ENCODE measurements at places on chromosomes 6 and 20. TPM values are rescaled to one million over a fixed set of nuclear protein-coding genes. Genes with fewer than 3 reads are reported as not detected.
A peak's percentile ranks its signal among the peaks of the same experiment; 100 is the strongest.

DNA sequence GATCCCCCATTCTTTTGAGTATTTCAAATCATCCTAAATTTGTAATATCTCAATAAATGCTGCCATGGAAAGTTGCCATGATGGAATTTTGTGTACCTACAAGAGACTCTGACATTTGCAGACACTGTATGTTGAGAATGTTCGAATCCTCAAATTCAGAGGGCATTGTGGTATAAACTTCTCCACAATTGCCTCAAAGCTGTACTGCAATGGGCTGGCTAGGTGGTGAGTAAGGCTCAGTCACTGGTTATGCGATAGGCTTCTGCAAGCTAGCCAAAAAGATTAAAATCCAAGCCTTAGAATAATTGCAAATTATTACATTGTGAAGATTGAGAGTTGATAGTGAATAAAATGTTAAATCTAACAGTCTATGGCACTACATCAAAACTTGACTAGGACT is 130.2 kb upstream of the CEP162 start:
- no peak for DNase-seq
- no peak overlapping the region for H3K4me3 ChIP-seq
- no peak overlapping the region for H3K27ac ChIP-seq
- H3K4me1 ChIP-seq: no peaks in the 10 kb centered on the region
- no peaks in the 10 kb centered on the region for H3K36me3 ChIP-seq
- no peaks in the 10 kb centered on the region for H3K27me3 ChIP-seq

The BNIP5 gene
- polyA plus RNA-seq: 2.4 TPM

The SAPCD1 gene
- polyA plus RNA-seq: 5.4 TPM

The NRSN1 gene
- polyA plus RNA-seq: 0.68 TPM

The TRIM10 gene
- polyA plus RNA-seq: not detected

The BHLHE23 gene
- not detected for polyA plus RNA-seq

DNA sequence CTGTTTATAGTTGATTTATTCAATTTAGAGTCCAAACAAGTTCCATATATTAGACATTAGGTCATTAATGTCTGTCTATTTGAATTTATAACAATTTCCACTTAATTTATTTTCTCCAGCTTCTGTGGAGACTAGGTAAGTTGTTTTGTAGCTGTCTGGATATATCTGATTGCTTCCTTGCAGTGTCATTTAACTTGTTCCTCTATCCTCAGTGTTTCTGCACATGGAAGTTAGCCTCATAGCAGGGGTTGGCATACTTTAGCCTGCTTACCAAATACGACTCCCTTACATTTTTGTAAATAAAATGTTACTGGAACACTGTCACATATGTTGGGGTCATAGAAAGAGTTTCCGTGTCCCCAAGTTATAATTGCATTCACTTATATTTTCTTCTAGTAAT is 216.1 kb downstream of the ESR1 start:
- H3K36me3 ChIP-seq: no peaks in the 10 kb centered on the region
- H3K27ac ChIP-seq: no peak overlapping the region
- DNase-seq: no peak
- H3K27me3 ChIP-seq: no peaks in the 10 kb centered on the region
- H3K4me3 ChIP-seq: no peak overlapping the region

GRCh38 chr6:87847830-87848210 is 145.8 kb upstream of the AKIRIN2 start:
- no peaks in the 10 kb centered on the region for H3K4me1 ChIP-seq
- DNase-seq: no peak
- no peaks in the 10 kb centered on the region for H3K27me3 ChIP-seq
- H3K4me3 ChIP-seq: no peak overlapping the region
- no peaks in the 10 kb centered on the region for H3K36me3 ChIP-seq

GRCh38 chr6:90940812-90941481 is 354.1 kb upstream of the MAP3K7 start:
- DNase-seq: no peak
- H3K4me1 ChIP-seq: no peaks in the 10 kb centered on the region
- no peaks in the 10 kb centered on the region for H3K36me3 ChIP-seq
- no peak overlapping the region for H3K27ac ChIP-seq
- H3K4me3 ChIP-seq: no peak overlapping the region
- no peaks in the 10 kb centered on the region for H3K27me3 ChIP-seq

- peaks cover 4% of the 10 kb centered on the region for H3K36me3 ChIP-seq
- no peaks in the 10 kb centered on the region for H3K4me1 ChIP-seq
These were observed 32.5 kb downstream of the SDHAF4 start for GRCh38 chr6:70599187-70599586.

- no peak overlapping the region for H3K27ac ChIP-seq
- H3K27me3 ChIP-seq: no peaks in the 10 kb centered on the region
- H3K4me1 ChIP-seq: no peaks in the 10 kb centered on the region
- H3K36me3 ChIP-seq: no peaks in the 10 kb centered on the region
These were observed 450.7 kb upstream of the OPRM1 start for GRCh38 chr6:153588330-153588729.

GRCh38 chr20:34553366-34553867 is 5.1 kb upstream of the MAP1LC3A start:
- peak overlapping the region; percentile 39 for H3K27ac ChIP-seq
- no peaks in the 10 kb centered on the region for H3K27me3 ChIP-seq
- no peak overlapping the region for H3K4me3 ChIP-seq
- no peaks in the 10 kb centered on the region for H3K36me3 ChIP-seq

- H3K27me3 ChIP-seq: no peaks in the 10 kb centered on the region
- H3K36me3 ChIP-seq: no peaks in the 10 kb centered on the region
- no peak overlapping the region for H3K27ac ChIP-seq
- DNase-seq: no peak
- no peaks in the 10 kb centered on the region for H3K4me1 ChIP-seq
These were observed 399.7 kb upstream of the ADGRB3 start for GRCh38 chr6:68235326-68235784.

- no peaks in the 10 kb centered on the region for H3K4me1 ChIP-seq
- no peaks in the 10 kb centered on the region for H3K36me3 ChIP-seq
- no peak overlapping the region for H3K27ac ChIP-seq
- H3K4me3 ChIP-seq: no peak overlapping the region
- H3K27me3 ChIP-seq: no peaks in the 10 kb centered on the region
- no peak for DNase-seq
These were observed 110.1 kb downstream of the PLG start for GRCh38 chr6:160812097-160812496.

DNA sequence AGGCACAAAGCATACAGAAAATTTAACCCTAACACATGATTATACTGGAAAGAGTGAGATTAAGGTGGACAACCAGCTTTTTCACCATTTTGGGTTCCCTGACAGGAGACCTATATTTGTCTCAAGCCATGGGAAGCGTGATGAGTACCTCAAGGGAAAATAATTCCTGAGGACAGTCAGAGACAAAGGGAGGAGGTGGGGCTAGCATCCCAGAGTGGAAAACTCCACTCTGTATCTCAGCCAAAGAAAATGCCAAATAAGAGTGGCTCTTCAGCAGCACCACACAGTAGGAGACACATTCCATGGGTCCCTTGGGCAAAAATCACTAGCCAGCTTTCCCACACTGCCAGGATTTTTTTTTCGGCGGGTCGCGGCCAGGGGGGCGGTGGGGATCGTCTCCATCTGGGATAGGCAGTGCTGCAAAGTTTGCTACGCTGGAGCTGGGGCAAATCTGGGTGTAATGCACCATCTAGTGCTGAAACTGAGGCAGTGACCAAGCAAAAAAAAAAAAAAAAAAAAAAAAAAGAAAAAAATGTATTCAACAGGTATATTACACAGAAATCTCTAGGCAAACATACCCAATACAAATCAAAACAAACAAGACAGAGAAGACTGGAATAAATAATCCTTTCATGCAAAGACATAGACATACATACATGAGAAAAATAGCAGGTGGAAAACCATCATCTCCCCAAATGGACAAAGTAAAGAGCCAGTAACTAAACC is 77.3 kb upstream of the SLC35F1 start:
- H3K27ac ChIP-seq: no peak overlapping the region
- H3K27me3 ChIP-seq: no peaks in the 10 kb centered on the region
- H3K4me1 ChIP-seq: no peaks in the 10 kb centered on the region

The TXLNB gene
- 0.15 TPM for polyA plus RNA-seq

DNA sequence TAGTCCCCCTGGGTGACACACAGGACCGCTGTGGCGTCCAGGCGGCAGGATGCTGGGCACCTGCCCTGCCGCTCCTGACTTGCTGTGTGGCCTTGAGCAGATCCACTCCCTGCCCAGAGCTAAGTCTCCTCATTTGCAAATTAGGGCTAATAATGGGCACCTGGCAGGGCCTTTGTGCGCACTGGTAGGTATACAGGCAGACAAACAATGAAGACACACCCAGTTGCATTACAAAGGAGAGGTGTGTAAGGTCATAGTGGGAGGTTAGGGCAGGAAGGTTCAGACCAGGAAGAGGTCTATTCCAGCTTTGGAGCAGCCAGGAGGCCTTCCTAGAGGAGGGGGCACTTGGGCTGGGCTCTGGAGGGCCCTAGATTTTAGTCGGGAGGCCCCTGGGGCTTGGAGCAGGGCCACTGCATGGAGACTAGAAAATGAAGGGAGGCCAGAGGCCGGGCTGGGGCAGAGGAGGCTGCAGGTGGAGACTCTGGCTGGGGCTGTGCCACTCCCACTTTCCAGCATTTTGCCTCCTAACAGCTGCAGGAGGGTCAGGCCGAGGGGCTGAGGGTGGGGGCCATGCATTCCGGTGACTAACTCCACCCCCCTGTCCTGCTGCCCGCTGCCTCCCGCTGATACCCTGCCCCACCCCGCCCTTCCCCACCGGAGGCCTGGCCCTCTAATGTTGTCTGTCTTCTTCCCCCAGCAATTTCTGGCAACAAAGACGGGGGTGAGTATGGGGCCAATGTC is 28.5 kb downstream of the MYH7B start:
- no peak overlapping the region for H3K27ac ChIP-seq
- H3K4me1 ChIP-seq: peaks cover 35% of the 10 kb centered on the region
- peak; percentile 55 for DNase-seq
- no peak overlapping the region for H3K4me3 ChIP-seq
- H3K27me3 ChIP-seq: no peaks in the 10 kb centered on the region
- H3K36me3 ChIP-seq: no peaks in the 10 kb centered on the region

DNA sequence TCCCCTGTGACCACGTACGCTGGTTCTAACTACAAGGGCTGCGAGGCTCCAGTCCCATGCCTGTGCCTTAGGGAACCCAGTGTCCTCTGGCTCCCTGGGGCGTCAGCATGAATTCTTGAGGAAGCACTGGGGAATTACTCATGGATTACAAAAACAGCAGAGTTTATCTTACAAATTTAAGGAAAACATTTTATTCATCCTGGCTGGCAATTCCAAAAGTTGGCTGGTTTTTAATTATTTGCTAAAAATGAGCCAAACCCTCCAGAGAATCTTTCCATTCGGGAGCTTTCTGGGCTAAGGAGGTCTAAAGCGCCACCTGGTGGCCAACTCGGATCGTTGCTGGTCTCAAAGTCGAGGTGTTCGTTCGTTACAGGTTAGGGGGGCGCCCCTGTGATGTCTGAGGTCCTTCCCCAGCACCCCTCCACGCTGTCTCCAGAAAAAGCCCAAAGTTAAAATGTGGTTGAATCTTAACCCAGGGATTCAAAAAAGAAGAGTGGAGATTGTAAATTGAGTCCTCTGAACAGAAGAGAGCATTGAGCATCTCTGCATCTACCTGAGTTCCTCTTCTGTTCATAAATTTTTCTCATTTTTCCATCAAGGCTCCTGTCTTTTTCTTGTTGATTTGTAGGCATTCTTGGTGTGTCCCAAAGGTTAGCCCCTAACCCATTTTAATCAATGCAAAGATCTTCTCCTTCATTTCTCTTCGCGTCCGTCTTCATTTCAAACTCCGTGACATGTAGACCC is 99.4 kb downstream of the BFSP1 start:
- H3K27ac ChIP-seq: no peak overlapping the region
- H3K4me3 ChIP-seq: no peak overlapping the region
- no peaks in the 10 kb centered on the region for H3K4me1 ChIP-seq
- H3K27me3 ChIP-seq: no peaks in the 10 kb centered on the region
- no peaks in the 10 kb centered on the region for H3K36me3 ChIP-seq
- peak; percentile 82 for DNase-seq

All from stomach (tissue), 19 donors.